Activated T-cell treated with anti-CD3 and anti-CD28 coated beads, Interleukin-2, amount 50 U/mL, for 48 hours (primary cell): ENCODE measurements at places on chromosomes 11 and 22.
A peak's percentile ranks its signal among the peaks of the same experiment; 100 is the strongest.

- no peak for DNase-seq
Measured at GRCh38 chr11:46051102-46051501, 70.2 kb downstream of the PHF21A start.

DNA sequence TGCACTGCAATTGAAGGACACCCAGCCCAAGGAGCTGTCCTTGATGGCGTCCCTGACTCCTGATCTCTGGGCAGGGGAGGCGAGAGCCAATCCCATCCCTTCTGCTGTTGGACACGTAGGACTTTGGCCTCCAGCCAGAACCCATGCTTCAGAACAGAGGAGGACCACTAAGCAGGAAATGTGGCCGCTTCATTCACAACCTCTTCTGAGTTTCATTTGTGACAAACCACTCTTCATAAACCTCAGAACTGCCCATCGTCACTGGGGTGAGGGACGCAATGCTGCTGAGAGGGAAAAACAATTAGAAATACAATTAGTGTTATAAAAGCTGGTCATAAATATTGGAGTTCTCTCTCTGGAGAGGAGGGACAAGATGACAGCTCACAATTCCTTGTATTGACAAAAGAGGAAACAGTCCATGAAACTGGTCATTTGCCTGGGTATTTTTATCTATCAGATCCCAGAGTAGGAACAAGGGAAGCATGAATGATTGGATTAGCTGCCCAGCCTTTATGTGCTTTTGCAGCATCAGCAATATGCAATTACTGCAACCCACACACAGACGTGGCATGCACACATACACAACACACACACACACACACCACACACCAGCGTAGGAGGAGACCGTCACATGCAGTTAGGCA, 216.5 kb upstream of the CADM1 start:
- no peak for DNase-seq

DNA sequence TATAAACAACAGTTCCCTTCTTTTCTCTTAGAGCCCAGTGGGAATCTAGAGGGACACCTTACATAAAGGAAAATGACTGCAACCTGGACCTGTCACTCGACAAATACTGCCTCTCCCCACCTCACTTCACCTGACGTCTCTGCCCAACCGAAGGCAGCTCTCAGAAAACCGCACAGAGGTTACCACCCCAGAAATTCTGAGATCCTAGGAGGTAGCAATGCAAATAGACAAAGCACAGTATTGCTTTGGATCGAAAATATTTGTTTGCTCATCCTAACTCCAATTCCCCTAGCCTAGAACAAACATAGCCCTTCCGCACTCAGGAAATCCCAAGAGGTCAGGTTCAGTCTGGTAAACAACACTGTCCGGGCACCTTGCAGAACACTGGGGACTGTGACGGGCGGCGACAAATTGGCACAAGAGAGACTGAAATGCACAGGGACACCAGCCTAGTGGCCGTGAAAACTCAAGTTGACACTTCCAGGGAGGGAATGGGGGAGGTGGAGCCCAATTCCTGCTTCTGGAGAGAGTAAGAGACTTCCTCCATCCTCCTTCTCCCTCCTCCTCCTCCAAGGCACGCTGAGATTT, 420 bp upstream of the TRIM44 start:
- DNase-seq, result no peak

- DNase-seq, result no peak
Measured at GRCh38 chr11:1399386-1400316, 9.9 kb downstream of the BRSK2 start.

DNA sequence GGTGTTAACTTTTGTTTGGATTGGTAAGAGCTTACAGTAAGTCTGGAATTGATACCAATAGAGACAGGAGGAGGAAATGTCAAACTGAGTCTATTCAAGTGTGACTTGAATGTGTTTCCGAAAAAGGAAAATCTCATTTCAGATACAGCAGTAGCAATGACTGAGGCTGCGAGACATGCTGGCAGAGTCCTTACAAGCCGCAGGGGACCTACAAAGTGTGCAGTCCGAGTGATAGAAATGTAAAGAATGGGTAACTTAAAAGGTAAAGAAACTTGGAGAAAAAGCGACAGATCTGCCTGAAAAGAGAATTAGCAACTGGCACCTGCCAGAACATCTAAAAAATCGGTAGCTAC, 444 bp downstream of the CWF19L2 start:
- DNase-seq, result no peak

DNA sequence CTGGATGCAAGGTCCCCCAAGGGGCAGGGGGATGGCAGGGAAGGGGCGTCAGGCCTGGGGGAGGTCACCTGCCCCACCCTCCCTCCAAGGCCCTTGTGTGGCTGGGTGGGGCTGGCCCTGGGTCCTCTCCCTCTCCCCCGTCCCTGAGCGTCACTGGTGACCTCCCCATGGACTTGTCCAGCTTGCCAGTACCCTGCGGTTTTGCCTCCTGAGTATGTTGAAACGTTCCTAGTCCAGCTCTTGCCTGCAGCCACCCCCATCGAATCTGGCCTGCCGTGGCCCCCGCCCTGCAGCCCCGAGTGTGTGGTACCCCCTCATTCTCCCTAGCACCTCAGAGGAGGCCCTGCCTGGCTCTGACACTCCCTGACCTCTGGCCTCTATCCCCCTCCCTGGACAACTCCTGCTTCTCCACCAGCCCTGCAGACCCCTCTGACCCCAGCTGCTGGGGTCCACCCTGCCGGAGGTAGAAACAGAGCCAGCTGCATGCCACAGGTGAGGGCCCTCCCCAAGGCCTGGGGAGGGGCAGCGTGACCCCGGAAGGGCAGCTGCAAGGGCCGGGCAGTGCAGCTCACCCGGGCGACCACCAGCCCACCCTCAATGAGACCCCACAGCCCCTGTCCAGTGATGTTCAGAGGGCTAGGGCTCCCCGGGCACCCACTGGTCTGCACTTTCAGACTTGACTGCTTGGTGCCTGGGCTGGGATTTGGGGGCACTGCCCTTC, 4.1 kb upstream of the MUC6 start:
- no peak for DNase-seq

- DNase-seq, result peak; percentile 16
Measured at GRCh38 chr11:6568191-6568918, 35.1 kb downstream of the RRP8 start.

- no peak for DNase-seq
Measured at GRCh38 chr11:114889594-114890011, 211.3 kb downstream of the NXPE2 start.

DNA sequence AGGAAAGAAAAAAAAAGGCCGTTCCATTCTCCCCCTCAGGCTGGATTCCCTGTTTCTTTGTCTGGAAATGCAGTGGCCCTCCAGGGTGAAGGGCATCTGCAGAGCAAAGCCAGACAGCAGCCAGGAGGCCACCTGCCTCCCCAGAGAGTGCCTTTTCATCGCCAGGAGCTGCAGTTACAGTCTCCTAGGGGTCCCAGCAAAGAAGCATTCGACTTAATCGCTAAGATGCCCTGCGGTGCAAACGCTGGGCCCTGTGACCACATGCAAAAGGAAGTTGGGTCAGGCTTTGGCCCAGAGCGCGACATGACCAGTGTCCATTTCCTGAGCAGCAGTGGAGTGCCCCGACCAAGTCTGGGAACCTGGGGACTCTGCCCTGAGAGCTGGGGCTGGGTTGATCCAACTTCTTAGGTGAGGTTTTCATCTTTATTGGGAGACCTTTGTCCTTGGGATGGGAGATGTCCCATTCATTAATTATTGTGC, 304.6 kb downstream of the OPCML start:
- no peak for DNase-seq

- DNase-seq, result no peak
Measured at GRCh38 chr11:110755941-110756340, 43.7 kb upstream of the ARHGAP20 start.

DNA sequence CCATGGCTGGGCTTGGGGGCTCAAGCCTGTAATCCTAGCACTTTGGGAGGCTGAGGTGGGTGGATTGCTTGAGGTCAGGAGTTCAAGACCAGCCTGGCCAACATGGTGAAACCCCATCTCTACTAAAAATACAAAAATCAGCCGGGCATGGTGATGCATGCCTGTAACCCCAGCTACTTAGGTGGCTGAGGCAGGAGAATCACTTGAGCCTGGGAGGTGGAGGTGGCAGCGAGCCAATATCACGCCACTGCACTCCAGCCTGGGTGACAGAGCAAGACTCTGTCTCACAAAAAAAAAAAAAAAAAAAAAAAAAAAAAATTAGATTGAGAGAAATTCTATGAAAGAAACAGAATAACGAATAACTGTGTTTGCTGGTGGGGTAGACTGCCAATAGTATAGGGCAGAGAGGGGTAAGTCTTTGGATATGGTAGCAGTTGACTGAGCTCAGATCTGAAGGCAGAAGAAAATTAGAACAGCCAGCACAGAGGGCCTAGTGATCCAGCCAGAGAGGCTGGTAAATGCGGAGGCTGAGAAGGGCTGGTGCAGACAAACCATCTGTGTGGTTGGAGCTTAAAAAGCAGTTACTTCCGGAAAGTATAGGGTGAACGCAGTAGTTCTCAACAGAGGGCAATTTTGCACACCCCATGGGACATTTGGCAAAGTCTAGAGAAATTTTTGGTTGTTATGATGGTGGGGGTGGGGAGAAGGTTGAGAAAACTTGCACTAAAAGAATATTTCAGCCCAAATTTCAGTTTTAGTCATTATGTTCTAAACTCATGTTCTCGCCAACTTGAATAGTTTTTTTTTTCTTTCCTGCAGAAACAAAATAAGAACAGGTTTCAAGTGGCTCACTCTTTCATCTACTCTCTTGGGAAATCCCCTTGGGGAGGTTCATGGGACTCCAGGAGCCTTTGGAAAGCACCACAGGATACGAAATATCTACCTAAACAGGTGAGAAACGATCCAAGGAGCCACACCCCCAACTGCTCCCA, 1.6 kb upstream of the HORMAD2 start:
- DNase-seq, result peak; percentile 25

GRCh38 chr22:35476341-35476740, 64.3 kb upstream of the RASD2 start:
- no peak for DNase-seq

- no peak for DNase-seq
Measured at GRCh38 chr11:12403997-12404350, 26.6 kb downstream of the PARVA start.

GRCh38 chr11:115455613-115456012, 48.6 kb downstream of the CADM1 start:
- no peak for DNase-seq
